ENCODE measurements at places on chromosomes 7 and 10.

DNA sequence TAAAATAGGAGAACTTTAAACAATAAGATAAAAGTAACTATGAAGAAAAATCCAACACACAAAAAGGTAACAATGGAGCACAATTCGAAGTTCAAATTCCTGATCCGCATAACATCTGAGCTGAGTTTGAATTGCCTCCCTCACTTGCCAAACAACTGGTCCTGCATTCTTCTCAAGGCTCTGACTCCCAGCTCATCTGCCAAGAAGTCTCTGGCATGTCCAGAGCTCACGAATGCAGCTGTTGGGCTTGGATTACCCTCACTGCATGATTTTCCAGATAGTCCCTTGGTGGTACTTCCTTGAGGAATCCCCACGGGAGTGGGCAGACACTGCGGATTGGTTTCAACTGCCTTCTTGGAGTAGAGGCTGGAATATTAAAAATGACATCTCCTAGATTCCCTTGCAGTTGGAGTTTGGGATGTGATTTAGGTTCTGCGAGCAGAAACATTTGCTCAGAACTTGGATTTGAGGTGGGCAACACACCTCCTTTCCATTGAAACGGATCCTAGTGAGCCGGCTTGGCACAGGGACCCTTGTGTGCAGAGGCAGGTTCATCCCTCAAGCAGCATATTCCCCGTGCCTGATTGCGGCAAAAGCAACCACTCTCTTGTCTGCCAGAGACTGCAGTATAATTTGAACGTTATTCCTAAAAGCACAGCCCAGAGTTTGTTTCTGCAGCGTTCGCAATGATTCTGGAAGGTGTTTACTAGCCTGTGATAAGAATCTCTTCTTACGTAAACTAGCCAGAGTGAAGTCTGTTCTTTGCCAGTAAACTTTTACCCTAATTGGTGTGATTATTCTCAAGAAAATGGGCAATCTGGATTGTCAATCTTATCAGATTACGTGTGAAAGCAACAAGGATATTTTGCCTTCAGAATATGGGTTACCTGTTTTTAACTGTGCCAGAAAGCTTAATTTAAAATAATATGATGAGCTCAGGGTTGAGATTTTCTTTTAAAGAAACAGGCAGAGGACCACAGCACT lies 23.4 kb upstream of the PRKCQ start:
- no peak for DNase-seq

DNA sequence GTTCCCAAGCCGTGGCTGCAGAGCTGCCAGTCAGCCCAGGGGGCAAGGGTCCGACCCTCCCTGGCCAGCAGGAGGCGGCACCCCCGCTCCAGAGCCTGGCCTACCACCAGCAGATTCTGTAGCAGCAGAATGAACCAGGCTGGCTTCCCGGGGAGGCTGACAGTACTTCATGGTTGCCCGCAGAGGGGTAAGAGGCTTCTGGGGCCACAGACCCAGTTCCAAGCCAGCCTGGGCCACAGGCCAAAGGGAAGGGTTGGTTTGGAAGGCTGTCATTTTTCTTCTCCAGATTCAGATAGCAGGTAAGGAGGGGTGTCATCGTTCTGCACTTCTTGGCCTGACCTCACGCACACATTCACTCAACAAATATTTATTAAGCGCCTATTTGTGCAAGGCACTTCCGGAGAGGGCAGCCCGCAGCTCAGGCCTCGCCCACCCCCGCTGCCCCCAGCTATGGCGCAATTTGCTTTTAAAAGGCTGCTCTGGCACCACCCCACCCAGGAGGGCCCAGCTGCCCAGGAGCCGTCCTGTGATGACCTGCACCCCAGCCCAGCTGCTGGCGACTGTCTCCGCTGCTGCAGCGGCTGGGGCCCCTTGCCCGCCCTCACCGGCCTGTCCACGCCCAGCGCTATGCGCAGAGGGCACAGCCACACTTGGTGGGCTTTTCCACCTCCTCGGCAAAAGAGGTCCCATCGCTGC lies 168.5 kb downstream of the LCOR start:
- no peak for DNase-seq

- no peak for DNase-seq
These were observed 198.0 kb downstream of the TNS3 start for GRCh38 chr7:47383696-47384445.

- no peak for DNase-seq
These were observed 361.5 kb upstream of the LRRTM3 start for GRCh38 chr10:66564287-66564686.

DNA sequence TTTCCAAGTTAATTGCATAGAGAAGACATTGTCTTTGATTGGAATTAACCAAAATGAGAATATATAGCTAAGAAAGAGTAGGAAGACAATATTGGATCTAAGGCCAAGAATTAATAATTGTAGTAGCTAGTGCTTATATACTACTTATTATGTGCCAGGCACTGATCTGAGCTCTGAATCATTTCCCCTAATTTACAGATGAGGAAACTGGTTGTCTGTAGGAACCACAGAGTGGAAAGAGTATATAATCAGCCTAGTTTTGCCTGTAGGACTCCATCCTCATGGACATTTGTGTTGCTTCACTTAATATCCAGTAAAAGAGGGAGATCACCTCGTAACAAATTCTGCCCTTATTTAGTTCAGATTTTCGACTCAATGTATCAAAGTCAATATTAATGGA lies 127.9 kb downstream of the ARID5B start:
- no peak for DNase-seq

- DNase-seq: no peak
These were observed 41.2 kb downstream of the ADARB2 start for GRCh38 chr10:1696106-1696505.

DNA sequence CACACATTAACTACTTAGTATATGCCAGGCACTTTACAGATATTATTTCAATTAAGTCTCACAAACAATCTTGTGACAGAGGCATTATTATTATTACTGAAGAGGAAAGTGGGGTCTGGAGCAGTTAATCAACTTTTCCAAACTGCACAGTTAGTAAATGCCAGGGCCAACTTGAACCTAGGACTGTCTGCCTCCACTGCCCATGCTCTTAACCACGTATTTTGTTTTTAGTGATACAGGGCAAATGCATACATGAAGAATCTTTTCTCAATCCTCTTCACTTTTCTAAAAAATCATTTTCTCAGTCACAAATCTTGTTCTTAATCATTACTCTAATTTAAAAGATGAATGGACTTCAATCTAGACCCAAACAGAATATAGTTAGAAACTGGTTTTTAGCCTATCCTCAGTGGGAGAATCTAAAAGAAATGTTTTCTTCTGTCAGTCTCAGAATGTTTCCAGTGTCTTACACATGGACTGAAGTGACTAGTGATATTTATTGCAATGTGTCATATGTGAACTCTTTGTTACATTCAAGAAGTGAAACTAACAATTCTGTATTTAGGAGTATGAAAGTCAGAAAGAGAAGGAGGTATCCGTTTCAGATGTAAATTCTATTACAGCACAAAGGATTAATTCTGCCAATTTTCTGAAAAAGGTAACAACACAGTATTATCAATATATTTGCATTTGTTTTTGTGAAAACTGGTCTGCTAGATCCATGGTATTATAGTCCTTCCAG lies 55.5 kb upstream of the CCNJ start:
- DNase-seq: no peak
